Endothelial cell of umbilical vein (primary cell): ENCODE measurements at places on chromosomes 5 and 9.

GRCh38 chr9:79526149-79526672, 45.6 kb upstream of the TLE4 start:
- DNase-seq: no peak

- DNase-seq: no peak
Measured at GRCh38 chr5:177482359-177482795, 8.9 kb upstream of the DBN1 start.

- DNase-seq: no peak
Measured at GRCh38 chr9:132572921-132573320, 9.5 kb upstream of the BARHL1 start.

- DNase-seq: no peak
Measured at GRCh38 chr9:76298521-76299144, 95.6 kb downstream of the RFK start.

- no peak for DNase-seq
Measured at GRCh38 chr5:67193439-67193807, 3.2 kb downstream of the CD180 start.
